ENCODE measurements at places on chromosomes 12 and 14. TPM values are rescaled to one million over a fixed set of nuclear protein-coding genes. Genes with fewer than 3 reads are reported as not detected.

FBXW8 gene
- 11.5 TPM for total RNA-seq

EVL gene
- total RNA-seq = 910 TPM

DNA sequence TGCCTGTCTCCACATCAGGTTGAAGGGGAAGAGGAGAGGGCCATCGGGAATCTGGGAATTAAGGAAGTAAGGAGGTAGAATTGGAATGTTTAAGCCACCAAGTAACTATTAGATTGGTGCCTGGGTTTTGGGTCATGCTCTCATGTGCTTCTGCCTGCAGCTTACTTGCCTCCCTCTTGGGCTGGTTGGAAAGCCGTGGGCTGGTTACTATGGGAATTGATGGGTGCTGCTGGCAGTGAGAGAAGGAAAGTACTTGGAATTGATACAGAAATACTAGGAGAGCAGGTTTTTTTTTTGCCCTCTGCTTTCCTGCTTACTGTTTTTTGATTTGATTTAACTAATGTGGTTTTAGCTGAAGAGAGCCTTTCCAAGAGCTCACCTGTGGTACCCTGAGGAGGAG lies 493.5 kb upstream of the RGS6 start:
- H3K4me3 ChIP-seq = no peak overlapping the region
- no peak overlapping the region for H3K27ac ChIP-seq
- peaks cover 4% of the 10 kb centered on the region for H3K4me1 ChIP-seq
- DNase-seq = no peak
- peaks cover 20% of the 10 kb centered on the region for H3K36me3 ChIP-seq
- H3K27me3 ChIP-seq = no peaks in the 10 kb centered on the region

- peak; percentile 87 for DNase-seq
- peak overlapping the region; percentile 53 for H3K27ac ChIP-seq
- H3K27me3 ChIP-seq = peaks cover 11% of the 10 kb centered on the region
Observed at GRCh38 chr14:91835920-91836843, 31.2 kb downstream of the TC2N start.

- no peak for DNase-seq
- H3K4me3 ChIP-seq = no peak overlapping the region
- no peaks in the 10 kb centered on the region for H3K36me3 ChIP-seq
- H3K27ac ChIP-seq = no peak overlapping the region
- no peaks in the 10 kb centered on the region for H3K4me1 ChIP-seq
Observed at GRCh38 chr12:79415321-79415720, 275.4 kb downstream of the PAWR start.

GRCh38 chr12:122125452-122126341 lies 47.1 kb downstream of the MLXIP start:
- H3K27ac ChIP-seq = no peak overlapping the region
- peaks cover 19% of the 10 kb centered on the region for H3K4me1 ChIP-seq
- H3K27me3 ChIP-seq = no peaks in the 10 kb centered on the region
- peaks cover 9% of the 10 kb centered on the region for H3K36me3 ChIP-seq
- no peak overlapping the region for H3K4me3 ChIP-seq

All from activated CD8-positive, alpha-beta memory T cell treated with anti-CD3 and anti-CD28 coated beads, Interleukin-2, amount 10 ng/mL, durations not matched to agents 7 days and 5 days (primary cell).